ENCODE measurements at places on chromosomes 2 and 18.

GRCh38 chr2:58006952-58007284, 39.7 kb upstream of the VRK2 start:
- no peak for DNase-seq

DNA sequence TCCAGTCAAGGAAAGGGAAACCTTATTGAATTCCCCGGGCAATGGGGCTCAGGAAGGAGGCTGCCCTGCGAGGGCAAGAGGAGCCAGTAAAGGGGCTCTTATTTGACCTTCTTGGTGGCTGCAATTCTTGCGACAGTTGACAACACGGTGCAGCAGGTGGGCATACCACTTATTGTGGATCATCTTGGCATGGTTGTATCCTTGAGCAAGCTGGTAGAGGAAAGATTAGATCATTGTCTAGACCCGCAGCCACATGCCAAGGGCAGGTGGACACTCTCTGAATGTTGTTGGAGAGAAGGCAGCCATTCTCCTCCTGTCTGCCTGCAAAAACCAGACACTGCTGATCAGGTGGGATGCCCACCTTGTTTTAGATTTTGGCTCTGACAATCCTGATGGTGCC, 170.2 kb upstream of the CHST9 start:
- no peak for DNase-seq

DNA sequence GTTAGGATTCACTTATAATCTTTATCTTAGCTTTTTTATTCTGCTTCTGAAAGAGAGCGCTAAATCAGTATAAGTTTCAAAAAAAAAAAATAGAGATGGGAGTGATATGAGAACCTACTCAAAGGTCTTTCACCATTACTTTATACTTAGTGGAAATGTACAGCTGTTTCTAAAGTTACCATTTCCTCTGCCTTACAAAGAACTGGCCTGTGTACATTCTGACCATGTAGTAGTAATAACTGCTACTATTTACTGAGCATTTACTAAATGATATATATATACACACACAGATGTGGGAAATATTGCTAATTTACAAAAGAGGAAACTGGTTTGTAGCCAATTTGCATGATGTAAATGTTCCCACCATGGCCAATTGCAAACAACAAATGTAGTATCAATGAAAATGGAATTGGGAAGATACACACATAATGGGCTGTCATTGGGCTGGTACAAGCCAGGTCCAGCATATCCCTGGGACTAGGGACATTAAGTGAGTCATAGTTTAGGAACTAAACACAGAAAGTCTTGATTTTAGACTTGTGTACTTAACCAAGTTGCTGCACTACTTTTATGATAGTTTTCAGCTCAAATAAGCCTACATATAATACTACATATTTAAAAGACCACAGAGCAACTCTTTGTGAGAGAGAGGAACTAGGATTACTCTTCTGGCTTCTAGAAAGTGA, 67.1 kb downstream of the DYNC1I2 start:
- DNase-seq: no peak

DNA sequence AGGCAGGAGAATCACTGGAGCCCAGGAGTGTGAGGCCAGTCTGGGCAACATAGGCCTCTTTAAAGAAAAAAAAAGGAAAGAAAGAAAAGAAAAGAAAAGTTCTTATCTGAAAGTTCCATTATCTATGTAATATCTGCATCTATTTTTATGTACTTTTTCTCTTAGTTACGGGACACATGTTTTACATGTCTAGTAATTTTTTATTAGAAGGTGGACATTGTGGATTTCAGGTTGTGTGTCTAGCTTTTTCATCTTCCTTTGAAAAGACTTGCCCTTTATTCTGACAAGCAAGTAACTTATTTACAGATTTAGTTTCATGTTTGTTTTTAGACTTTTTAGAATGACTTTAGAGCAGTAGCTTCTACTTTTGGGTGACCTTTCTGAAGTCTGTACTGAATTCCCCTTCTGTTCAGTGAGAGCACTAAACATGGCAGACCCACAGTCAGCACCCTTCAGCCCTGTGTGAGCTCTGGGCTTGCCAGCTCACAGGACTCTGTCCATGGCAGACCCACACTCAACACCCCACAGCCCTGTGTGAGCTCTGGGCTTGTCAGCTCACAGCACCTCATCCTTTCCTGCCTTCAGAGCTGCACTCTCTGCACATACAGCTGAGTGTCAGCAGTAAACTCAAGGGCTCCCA, 17.5 kb downstream of the TRAPPC12 start:
- no peak for DNase-seq

DNA sequence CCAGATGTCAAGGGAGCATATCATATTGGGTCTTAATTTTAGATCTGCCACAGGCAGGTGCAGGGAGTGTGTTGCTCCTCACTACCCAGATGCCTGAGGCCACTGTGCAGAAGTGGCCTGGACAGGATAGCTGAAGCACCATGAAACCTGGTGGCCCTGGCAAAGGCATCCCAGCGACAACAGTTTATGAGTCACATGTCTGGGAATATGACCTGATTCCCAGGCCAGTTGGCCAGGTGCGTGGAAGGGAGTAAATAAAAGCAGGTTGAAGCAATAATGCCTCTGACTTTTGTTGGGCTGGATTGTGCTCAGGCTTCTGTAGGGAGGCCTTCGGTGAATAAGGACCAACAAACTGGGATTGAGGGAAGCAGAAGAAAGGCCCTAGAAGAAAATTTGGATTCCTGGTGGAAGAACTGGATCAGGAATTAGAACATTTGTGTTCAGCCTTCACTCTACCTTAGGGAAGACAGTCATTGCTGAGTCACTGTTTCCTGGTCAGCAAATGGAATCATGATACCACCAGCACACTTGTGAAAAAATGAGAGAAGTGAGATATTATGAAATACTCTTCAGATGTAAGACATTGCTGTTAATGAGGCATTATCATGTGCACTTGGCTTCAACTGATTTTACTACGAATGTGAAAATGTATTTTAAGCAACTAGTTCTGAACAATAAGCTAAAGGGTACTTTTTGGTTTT, 78.4 kb upstream of the ZNF516 start:
- DNase-seq: no peak

GRCh38 chr18:5150894-5151293, 46.2 kb downstream of the AKAIN1 start:
- DNase-seq: no peak

- DNase-seq: no peak
These were observed 83.8 kb downstream of the FAM117B start for GRCh38 chr2:202718614-202719013.

DNA sequence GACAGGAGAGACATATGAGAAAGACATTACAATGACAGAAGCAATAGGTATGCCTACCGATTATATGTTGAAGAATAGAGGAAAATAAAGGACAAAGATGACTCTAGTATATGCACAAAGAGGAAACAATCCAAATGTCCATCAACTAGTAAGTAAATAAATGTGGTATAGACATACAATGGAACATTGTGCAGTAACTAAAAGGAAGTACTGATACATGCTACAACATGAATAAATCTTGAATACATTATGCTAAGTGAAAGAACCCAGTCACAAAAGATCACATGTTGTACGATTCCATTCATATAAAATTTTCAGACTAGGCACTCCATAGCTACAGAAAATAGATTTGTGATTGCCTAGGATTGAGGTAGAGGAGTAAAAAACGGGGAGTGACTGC, 28.5 kb upstream of the PGAP1 start:
- DNase-seq: no peak

DNA sequence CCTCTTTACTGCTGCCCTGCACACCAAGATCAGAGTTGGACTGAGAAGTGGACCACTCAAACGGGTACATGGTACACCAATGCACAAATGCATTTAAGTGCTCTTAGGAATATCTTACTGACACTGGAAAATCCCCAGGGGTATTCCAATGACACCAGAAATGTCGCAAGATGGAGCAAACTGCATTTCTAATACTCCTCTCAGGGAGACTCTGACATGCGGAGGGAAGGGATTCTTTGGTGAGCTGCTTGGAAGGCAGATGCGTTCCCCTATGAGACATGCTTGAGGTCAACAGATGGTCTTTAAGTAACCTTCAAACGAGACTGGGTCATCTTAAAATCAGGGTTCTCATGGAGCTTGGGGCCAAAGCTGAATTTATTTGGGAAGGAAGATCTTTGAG, 521.8 kb upstream of the TCF4 start:
- DNase-seq: no peak

DNA sequence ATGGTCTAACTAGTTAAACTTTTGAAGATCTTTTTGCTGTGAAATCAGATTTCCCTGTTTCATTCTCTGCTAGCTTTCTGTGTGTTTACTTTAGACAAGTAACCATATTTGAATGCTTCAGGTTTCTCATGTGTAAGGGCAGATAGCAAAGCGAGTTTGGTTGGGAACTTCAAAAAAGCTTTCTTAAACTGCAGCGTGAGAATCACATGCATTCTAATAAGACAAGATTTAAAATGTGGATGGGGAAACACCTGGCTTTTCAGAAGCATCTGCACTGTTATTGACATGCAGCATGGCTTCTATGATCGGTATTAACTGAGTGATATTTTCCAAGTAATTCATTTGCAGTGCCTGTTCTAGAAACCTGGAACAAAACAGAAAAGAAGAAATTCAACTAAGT, 119.3 kb downstream of the ABCA12 start:
- DNase-seq: no peak

GRCh38 chr2:68776124-68776523, 41.5 kb downstream of the ARHGAP25 start:
- no peak for DNase-seq

DNA sequence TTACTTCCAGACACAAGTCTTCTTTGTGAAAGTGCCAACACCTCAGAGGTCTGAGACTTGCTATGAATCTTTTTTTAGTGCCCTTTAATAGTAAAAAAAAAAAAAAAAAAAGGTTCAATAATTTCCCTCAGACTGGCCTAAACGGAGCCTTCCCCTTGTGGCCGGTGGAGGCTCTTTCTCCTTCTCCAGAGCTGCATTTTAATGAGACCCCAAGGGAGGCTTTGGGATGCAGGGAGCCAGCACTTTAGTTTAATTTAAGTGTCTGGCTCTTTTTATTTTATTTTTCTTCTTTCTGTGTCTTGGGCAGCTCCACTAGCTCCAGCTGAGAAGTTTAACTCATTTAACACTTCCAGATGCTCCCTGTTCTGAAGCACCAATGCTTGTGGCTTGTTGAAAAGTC, 67.8 kb upstream of the MAPK4 start:
- DNase-seq: no peak

- no peak for DNase-seq
These were observed 271.7 kb downstream of the NDUFA10 start for GRCh38 chr2:239753401-239753837.

GRCh38 chr2:188647430-188648070, 326.6 kb upstream of the COL3A1 start:
- no peak for DNase-seq

DNA sequence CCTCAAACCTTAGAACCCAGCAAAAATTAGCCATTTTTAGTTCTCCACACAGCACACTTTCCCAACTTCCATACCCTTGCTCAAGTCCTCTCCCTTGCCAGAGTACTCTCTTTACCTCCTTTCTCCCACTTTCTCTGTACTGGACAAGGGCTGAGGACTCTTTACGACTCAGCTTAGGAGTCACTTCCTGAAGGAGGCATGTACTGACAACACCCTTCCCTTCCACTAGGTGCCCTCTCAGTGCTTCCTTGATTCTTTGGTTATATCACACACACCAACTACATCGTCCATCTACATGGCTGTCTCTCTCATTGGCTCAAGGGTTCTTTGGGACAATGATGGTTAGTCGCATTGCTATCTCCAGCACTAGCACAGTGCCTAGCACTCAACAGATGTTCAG, 5.2 kb upstream of the C18orf63 start:
- DNase-seq: no peak

- no peak for DNase-seq
These were observed 911.5 kb upstream of the FSHR start for GRCh38 chr2:50065835-50066234.

GRCh38 chr2:11703700-11704099, 33.7 kb upstream of the NTSR2 start:
- no peak for DNase-seq

GRCh38 chr2:39024833-39025232, 96.0 kb downstream of the SOS1 start:
- no peak for DNase-seq
